ENCODE measurements at places on chromosomes 1 and 21. TPM values are rescaled to one million over a fixed set of nuclear protein-coding genes. Genes with fewer than 3 reads are reported as not detected.
A peak's percentile ranks its signal among the peaks of the same experiment; 100 is the strongest.

The LCA5L gene
- polyA plus RNA-seq: not detected

The SMIM34 gene
- polyA plus RNA-seq: not detected

The CDK11B gene
- polyA plus RNA-seq: 8.2 TPM

The LAMC2 gene
- not detected for polyA plus RNA-seq

GRCh38 chr1:231053493-231054162 lies 13.6 kb upstream of the FAM89A start:
- H3K27ac ChIP-seq: peak overlapping the region; percentile 60
- peak overlapping the region; percentile 60 for H3K4me3 ChIP-seq
- peaks cover 15% of the 10 kb centered on the region for H3K4me1 ChIP-seq
- H3K36me3 ChIP-seq: no peaks in the 10 kb centered on the region
- DNase-seq: peak; percentile 11

- no peak overlapping the region for H3K4me3 ChIP-seq
- DNase-seq: no peak
- H3K27me3 ChIP-seq: peaks cover 39% of the 10 kb centered on the region
- no peaks in the 10 kb centered on the region for H3K4me1 ChIP-seq
- no peak overlapping the region for H3K27ac ChIP-seq
These were observed 76.3 kb upstream of the CACNA1E start for GRCh38 chr1:181406989-181407388.

GRCh38 chr1:52602856-52603600 lies 857 bp downstream of the GPX7 start:
- peak overlapping the region; percentile 89 for H3K4me3 ChIP-seq
- DNase-seq: no peak
- no peaks in the 10 kb centered on the region for H3K27me3 ChIP-seq
- H3K36me3 ChIP-seq: no peaks in the 10 kb centered on the region

- no peak for DNase-seq
- H3K27ac ChIP-seq: no peak overlapping the region
- peaks cover 9% of the 10 kb centered on the region for H3K27me3 ChIP-seq
These were observed 115.1 kb downstream of the PLXNA2 start for GRCh38 chr1:208129060-208129459.

GRCh38 chr1:17404034-17404684 lies 32.2 kb downstream of the PADI6 start:
- H3K36me3 ChIP-seq: peaks cover 16% of the 10 kb centered on the region
- no peaks in the 10 kb centered on the region for H3K27me3 ChIP-seq
- H3K27ac ChIP-seq: no peak overlapping the region
- no peak overlapping the region for H3K4me3 ChIP-seq
- H3K4me1 ChIP-seq: no peaks in the 10 kb centered on the region
- no peak for DNase-seq

Data from naive B cell (primary cell).